Islet precursor cell (in vitro differentiated cells): ENCODE measurements at places on chromosomes 7 and 10.

GRCh38 chr7:38600741-38601140, 30.4 kb downstream of the AMPH start:
- DNase-seq = no peak

DNA sequence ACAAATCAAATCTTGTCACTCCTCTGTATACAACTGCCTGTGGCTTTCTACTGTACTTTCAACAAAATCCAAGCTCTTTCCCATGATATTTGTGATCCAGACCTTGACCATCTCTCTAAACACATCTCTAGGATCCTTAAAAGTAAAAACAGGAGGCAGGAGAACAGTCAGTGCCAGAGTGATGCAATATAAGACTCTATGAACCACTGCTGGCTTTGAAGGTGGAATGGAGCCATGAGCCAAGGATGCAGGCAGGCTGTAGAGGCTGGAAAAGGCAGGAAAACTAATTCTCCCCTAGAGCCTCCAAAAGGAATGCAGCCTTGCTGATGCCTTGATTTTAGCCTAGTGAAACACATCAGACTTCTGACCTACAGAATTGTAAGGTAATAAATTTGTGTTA, 45.5 kb upstream of the LRRN3 start:
- no peak for DNase-seq

DNA sequence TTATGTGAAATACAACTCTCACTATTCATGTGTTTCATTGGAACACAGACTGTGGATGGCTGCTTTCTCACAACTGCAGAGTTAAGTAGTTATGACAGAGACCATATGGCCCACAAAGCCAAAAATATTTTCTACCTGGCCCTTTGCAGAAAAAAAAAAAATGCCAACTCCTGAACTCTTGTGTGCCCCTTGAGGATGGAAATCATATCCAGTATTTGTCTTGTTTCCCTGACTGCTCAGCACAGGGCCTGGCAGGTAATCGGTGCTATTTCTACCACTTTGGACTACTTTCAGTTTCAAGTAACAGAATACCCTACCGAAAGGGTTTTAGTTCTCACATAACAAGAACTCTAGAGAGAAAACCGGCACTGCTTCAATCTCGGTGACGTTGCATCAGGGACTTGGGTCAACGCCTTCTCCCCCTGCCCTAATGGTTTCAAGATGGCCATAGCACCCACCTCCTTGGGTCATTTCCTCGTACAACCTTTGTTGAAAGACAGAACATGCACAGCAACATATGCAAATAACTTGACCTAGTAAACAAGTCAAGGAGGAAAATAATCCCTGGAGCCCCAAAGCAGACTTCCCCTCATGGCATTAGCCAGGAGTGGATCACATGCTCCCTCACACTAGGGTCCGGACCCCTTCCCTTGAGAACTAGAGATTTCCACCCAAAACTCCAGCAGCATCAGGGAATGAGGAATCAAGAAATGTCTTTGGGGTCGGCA, 11.8 kb upstream of the GPNMB start:
- DNase-seq = no peak

DNA sequence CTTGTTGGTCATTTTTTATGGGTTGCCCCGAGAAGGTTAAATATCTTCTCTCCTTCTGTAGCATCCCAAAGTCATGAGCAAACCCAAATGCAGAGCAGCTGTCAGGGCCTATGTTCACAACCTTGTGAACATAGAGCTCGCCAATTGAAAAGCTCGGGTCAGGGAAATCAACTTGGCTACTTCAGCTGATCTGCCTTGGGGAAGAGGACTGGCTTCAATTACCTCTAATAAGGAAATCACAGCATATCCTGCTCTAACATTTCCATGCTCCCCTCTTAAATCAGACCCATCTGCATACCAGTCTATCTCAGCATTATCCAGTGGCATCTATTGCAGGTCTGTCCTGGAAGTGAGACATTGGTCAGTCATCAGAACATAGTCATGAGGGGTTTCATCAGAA, 105.6 kb downstream of the ANKRD26 start:
- no peak for DNase-seq

- no peak for DNase-seq
These were observed 873.8 kb downstream of the TYW1 start for GRCh38 chr7:67870396-67870795.

DNA sequence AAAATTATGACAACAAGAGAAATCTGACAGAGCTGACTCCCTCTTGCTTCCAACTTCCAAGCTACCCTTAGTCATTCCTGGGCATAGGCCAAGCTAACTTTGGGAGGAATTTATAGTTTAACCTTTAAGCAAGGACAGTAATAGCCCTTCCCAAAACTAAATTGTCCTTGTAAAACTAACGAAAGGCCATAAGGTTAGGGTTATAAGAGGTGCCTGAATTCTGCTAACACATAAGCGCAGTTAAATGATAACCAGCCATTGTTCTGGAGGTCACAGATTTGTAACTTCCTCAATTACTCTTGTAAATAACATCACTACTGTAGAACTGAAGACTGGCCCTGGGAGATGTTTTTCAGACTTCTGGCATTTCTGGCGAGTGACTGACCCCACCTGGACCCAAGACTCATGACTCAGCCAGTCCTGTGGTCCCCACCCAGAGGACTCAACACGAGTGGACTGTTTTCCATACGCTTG, 481.2 kb downstream of the KCNMA1 start:
- DNase-seq = peak; percentile 87

DNA sequence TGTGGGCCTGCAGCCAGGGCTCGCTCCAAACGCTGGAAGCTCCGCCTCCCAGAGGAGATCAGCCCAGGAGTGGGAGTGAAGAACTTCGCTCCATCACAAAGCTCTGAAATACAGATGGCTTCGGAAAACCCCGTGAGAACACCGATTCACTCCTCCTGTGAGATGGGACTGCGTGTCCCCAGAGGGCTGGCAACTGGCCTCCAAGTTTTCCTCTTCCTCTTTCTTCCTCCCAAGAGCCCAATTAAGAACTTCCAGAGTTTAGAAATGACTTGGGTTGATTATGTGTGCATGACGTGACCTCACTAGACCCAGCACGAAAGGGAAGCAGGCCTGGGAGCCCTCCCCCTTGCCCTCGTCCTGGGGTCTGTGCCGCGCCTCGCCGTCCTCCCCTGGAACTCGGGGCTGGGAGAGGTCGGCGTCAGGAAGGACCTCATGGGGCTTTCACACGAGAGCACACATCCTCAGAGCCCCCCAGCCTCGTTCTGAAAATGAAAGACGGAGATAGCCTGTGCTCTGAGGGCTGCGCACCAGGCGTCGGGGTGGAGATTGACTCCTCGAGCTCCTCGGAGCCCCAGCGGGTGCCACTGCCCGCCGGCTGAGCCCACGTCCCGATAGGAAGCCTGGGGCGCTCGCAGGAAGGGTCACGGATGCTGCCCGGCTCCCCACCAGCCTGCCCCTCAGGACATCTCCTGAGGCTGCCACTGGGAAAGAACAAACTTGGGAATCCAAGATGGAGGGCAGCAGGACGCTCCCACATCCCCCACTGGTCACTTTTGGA, 37.8 kb downstream of the PTPRN2 start:
- DNase-seq = no peak

- no peak for DNase-seq
These were observed 17.6 kb upstream of the GDI2 start for GRCh38 chr10:5830629-5831445.

GRCh38 chr7:122383934-122384333, 79.4 kb upstream of the FEZF1 start:
- peak; percentile 78 for DNase-seq

DNA sequence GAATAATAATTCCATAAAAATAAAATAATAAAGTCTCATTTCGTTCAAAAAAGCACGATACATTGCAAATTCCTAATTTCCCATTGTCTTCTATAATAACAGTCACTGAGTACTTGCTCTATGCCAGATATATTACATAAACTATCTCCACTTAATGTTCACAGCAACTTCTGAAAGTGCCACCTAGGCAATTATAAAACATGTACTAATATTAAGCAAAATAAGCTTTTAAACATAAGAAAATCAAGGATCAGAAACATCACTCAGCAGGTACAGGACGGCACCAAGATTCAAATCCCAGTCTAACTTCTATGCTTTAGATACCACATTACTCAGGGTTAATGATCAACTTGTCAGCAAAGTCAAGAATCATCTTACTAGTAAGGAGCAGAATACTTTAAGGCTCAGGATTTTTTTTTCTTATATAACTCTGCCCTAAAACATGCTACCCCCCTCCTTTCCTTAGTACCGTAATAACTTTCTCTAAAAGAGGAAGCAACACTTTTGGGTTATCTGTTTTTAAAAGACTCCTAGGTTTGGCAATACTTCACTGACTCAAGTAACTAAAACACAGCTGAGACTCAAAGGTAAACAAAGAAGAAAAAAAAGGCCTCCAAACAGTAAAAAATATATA, 51.3 kb downstream of the USP6NL start:
- DNase-seq = no peak

DNA sequence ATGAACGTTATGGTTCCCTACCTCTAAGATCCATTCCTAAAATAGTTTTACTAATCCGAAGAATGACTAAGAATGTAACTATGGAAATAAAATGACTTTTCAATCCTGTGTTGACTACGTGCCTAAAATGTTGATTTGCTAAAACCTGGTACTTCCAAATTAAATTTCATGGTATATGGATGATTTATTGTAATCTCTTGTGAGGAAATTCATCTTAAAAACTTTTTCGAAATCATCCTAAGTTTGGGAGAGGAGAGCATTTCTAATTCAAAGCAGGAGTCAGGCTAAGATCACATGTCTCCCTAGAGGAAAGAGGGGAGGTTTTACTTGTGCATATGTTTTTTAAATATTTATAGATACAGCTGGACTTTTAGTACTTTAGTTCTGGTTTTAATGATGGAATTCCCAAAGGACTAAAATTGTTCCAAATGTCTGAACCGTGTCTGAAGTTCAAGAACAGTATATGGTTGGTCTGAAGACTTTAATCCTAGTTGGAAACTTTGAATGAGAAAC, 483.9 kb downstream of the AUTS2 start:
- no peak for DNase-seq

DNA sequence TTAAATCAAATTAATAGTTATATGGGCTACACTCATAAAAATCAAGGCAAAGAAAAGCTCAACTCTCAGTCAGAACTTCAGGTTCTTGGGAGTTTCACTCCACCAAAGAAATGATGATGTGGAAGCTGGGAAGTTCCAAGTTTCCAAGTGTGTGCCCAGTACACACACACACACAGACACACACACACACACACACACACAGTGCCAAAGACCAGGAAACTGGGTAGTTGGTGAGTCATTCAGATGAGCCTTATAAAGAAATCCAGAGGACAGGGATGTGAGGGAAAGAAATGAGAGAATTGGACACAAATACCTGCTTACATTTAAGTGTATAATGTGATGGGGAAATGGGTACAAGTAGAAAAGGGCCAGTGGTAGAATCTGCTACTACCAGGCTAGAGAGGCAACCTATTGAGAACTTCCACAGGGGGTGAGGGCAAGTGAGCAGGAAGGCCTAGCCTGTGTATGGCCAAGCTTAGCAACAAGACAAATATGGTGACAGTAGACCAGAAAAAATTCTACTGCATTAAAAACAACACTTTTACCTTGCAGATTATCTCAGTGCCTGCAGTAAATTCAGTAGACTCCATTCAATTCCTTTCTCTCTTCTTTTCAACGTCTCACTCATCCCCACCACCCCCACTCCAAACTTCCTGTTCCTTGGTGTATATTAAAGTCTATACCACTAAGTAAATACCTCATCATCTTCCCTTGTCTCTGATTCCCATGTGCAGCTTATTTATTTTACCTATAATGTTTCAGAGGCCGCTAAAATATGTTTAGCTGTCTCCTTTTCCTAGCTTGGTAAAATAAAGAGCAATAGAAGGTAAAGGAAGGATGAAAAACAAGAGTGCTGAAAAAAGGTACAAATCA, 95.0 kb downstream of the CABCOCO1 start:
- peak; percentile 60 for DNase-seq

GRCh38 chr10:98433881-98434732, 12.6 kb downstream of the HPS1 start:
- DNase-seq = peak; percentile 48

DNA sequence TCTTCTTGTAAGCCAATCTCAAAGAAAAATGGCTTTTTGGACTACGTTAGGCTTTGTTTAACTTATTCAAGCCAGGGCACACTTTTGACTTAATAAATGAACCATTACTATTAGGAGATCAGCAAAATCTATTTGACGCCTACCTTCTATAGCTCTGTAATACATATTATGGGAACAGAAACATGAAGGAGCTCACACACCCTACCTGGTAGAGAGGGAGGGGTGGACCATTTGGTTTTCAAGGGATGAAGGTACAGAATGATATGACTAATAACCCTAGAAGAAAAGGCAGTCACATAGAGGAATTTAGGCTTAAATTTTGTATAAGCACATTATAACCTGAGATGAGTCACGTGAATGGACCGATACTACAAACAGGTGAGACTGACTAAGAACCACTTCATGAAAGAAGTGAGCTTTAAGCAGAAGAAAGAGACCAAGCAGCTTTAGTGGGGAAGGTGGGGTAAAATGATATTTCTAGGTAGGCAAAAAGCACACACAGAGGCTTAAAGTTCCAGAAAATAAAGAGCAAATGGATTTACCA, 106.8 kb upstream of the CTTNBP2 start:
- no peak for DNase-seq

DNA sequence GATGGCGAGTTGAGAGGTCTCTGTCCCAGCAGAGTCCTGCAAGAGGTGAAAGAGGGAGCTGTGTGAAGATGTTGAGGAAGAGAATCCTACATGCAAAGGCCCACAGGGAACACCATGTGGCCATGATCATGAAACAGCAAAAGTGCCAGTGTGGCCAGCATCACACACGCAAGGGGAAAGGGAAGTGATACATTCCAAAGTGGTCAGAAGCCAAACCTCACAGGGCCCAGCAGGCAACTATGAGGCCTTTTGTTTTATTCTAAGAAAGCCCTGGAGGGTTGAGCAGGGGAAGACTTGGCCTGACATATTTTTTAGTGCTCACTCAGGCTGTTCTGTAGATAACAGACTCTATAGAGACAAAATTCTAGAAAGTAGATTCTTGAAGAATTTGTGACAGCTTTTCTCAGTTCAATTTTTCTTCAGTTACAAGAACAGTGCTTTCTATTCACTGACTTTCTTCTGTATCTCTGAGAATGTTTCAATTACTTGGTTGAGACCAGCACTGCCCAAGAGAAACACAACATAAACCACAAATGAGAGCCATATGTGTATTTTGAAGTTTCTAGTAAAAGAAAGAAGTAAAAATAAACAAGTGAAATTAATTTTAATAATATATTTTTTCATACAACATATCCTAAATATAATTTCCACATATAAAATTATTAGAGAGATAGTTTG, 82.3 kb downstream of the HTR7 start:
- DNase-seq = no peak

- no peak for DNase-seq
These were observed 8.6 kb upstream of the CALML3 start for GRCh38 chr10:5515948-5516761.

DNA sequence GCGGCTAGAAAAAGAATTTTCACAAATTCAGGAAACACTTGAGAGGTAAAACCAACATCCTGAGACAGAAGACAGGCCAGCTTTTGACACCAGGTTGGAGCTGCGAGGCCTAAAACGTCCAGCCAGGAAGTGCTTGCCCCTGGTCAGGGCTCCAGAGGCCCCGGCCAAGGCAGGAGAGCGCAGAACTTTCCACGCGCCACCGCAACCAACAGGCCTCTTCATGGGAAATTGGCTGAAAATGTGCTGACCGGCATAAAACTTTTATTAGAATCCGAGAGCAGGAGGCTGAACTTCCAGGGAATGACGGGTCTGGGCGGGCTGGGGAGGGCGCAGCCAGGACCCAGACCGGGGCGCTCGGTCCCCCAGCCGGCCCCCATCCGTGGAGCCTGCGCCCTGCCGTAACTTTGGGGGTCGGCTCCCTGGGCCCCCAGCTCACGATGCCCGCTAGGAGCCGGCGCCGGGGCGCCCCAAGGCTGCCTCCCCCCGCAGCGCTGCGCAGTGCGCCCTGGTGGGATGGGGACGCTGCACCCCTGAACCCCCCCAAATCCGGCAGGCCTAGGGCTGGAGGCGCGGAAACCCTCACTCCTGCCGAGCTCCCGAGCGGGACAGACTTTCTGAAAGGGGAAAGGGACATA, 414.0 kb upstream of the MKI67 start:
- peak; percentile 72 for DNase-seq
